SK-N-SH treated with all-trans-retinoic acid at 6 μM for 48 hours (cell line): ENCODE measurements at places on chromosomes 7 and 10.
A peak's percentile ranks its signal among the peaks of the same experiment; 100 is the strongest.

GRCh38 chr10:133276435-133277201, at the start of gene ADAM8:
ADAM8 (minus strand) TSS chr10:133276868; CDS start chr10:133276817, 51 bp downstream.
- peak; percentile 45 for ATAC-seq

- peak; percentile 42 for ATAC-seq
Measured at GRCh38 chr10:80177781-80178636, 27.3 kb downstream of the ANXA11 start.

GRCh38 chr10:132915411-132915810, 27.0 kb downstream of the CFAP46 start:
- no peak for ATAC-seq

GRCh38 chr7:33630359-33630758, 275.0 kb upstream of the BMPER start:
- ATAC-seq = no peak

- no peak for ATAC-seq
Measured at GRCh38 chr7:112130729-112131410, 75.3 kb downstream of the DOCK4 start.

- no peak for ATAC-seq
Measured at GRCh38 chr10:117311261-117311660, 64.0 kb downstream of the PDZD8 start.

- no peak for ATAC-seq
Measured at GRCh38 chr10:84440781-84441180, 112.4 kb downstream of the CCSER2 start.

- no peak for ATAC-seq
Measured at GRCh38 chr7:86668315-86668714, 24.6 kb downstream of the GRM3 start.

- no peak for ATAC-seq
Measured at GRCh38 chr10:119725517-119725827, 378 bp upstream of the INPP5F start.

DNA sequence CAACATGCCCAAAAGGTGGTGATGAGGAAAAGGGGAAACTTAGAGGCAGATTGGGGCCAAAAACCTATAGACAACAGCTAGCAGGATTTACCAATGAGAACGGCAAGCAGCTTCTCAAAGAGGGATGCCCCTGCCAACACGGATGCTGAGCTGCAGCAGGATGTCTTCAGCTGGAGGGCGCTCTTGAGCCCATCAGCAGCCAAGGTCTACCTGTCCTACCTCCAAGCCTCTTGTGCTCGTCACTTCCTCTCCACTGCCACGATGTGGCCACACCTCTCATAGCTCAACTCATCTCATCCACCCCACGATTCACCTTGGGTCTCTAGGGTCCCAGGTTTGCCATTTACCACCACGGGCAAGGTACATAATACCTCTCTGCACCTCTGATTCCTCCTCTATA, 36.5 kb downstream of the DLG5 start:
- ATAC-seq = no peak

DNA sequence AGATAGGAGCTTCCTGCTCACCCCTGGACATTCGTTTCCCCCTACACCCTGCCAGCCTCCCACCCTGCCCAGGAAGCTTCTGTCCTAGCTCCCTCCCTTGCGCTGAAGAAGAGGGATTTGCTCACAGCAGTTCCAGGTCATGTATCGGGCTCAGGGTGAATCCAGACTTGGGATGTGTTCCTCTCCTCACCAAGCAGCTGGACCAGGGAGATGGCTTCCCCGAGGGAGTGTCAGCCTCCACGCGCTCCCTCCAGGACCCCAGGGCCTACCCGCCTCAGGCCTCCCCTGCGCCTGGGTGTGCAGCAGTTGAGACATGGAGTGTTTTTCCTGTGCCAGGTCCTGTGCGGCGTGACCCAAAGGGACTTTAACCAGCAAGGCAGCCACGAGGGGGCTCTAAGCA, 435.6 kb upstream of the FOXK1 start:
- ATAC-seq = no peak

DNA sequence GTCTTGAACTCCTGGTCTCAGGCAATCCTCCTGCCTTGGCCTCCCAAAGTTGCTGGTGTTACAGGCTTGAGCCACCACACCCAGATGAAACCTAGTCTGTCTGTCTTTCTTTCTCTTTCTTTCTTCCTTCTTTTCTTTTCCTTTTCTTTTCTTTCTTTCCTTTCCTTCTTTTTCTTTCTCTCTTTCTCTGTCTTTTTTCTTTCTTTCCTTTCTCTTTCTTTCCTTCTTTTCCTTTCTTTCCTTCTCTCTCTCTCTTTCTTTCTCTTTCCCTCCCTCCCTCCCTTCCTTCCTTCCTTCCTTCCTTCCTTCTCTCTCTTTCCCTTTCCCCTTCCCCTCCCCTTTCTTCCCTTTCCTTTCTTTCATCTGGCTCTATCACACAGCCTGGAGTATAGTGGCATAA, 185.2 kb downstream of the CACNB2 start:
- ATAC-seq = no peak

- ATAC-seq = peak; percentile 32
Measured at GRCh38 chr7:118183428-118183785, 557 bp upstream of the LSM8 start.

DNA sequence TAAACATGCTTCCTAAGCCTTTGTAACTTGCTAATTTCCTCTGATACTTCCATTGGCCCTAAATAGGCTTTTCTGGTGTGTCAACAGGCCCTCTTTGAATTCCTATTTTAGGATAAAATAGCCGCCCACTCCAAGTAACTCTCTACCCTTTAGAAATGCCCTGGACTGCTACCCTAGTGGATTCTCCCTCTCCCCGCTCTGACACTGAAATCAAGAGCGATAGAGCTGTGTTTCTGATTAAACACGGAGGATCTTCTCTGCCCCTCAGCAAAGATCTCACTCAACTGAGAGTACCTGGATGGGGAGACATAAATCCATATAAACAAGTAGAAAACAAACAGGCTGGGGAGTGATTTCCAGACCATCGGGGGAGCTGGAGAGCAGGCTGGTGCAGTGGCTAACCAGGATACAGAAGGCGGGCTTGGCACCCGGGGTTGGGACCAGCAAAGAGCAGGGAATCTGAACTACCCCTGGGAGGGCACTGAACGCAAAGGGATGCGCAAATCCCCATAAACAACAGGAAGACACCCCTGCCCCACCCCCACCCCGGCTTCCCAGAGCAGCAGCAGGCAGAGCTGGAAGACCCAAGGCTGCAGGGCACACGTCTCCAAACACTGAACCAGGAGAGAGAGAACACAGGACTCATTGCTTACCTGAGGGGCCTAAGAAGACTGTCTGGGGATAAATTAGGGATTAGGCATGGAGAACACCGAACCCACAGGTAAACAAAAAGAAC, 2.5 kb downstream of the ASB13 start:
- ATAC-seq = no peak

DNA sequence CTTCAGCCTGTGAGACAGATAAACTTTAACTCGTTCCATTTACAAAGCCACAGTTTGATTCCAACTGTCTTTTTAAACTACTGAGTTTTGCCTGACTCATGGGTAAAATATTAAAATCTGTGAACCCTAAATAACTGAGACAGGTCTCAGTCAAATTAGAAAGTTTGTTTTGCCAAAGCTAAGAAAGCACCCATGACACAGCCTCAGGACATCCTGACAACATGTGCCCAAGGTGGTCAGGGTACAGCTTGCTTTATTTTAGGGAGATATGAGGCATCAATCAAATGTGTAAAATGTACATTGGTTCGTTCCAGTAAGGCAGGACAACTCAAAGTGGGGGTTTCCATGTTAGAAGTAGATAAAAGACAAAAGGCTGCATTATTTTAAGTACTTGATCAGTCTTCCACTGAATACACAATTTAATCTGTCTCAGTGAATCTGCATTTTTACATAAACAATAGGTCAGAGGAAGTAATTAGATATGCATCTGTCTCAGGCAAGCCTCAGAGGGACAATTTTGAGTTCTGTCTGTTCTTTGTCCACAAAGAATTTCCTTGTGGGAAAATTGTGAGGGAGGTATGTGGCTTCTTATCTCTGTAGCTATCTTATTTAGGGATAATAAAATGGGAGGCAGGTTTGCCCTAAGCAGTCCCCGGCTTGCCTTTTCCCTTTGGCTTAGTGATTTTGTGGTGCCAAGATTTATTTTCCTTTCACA, 11.0 kb upstream of the PIP start:
- ATAC-seq = no peak

DNA sequence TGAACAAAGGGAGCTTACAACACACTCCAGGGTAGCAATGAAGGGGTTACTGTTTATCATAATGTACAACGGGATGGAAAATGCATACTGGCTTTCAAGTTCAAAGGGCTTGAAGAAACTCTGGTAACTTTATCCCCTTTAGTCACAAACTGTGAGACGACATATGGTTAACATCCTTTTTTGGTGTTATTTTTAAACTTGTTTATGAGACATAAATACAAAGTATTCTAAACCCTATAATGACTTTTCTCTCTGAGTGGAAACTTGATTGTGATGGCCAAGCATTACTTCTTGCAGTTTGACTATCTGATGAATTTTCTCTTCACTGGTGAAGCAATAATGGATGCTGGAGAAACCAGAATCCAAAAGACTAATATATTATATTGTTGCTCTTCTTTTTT, 62.0 kb upstream of the SEMA3A start:
- no peak for ATAC-seq

DNA sequence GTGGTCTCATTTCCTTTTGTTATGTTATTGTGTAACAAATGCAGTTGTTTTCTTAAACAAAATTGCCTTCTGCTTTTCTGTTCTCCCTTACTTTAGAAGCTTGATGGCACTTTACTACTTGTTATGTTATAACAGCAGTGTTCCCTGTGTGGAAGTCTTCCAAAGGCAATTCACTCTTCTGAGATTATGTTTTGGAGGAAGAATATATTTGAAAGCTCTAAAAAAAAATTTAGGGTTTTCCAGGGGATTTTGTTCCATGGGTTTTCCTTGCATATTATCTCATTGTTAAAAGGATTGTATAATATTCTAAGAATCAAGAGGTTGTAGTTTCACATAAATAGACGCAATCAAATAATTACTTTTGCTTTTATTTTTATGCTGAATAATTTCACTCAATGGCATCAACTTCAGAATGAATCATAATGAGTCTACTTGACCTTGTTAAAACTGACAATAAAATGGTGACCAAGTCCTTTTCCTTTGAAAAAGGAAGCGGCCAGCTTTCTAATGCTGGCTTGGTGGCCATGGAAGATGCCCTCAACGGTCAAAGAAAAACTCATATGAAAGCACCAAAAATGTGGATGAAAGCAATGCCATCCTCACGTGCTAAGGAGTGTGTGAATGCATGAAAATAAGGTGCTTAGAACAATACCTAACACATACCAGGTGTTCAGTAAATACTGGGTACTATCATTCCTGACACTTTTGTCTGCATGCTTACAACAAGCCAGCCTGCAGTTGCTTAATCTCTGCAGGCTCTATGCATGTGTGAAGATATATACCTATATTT, 92.4 kb upstream of the KLF6 start:
- ATAC-seq = peak; percentile 16; the same call in 1 of the 3 replicates

DNA sequence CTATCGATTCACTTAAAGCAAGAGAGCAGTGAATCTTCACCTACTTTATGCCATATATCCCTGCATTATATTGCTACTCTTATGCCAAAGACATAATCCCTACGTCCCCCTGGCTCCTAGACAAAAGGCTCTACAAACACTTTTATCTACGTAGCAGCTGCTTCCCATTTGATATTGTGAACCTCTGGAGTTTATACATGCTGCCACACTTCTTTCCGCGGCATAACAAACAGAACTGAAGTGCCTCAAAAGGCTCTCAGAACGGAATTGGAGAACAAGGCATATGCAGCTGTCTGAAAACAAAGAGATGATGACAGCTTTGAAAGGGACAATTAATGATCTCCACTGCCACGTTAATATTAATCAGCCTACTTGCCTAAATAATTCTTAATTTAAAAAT, 985.6 kb upstream of the LRRN3 start:
- no peak for ATAC-seq
